ENCODE measurements at places on chromosomes 3 and 15. TPM values are rescaled to one million over a fixed set of nuclear protein-coding genes. Genes with fewer than 3 reads are reported as not detected.
A peak's percentile ranks its signal among the peaks of the same experiment; 100 is the strongest.

DNA sequence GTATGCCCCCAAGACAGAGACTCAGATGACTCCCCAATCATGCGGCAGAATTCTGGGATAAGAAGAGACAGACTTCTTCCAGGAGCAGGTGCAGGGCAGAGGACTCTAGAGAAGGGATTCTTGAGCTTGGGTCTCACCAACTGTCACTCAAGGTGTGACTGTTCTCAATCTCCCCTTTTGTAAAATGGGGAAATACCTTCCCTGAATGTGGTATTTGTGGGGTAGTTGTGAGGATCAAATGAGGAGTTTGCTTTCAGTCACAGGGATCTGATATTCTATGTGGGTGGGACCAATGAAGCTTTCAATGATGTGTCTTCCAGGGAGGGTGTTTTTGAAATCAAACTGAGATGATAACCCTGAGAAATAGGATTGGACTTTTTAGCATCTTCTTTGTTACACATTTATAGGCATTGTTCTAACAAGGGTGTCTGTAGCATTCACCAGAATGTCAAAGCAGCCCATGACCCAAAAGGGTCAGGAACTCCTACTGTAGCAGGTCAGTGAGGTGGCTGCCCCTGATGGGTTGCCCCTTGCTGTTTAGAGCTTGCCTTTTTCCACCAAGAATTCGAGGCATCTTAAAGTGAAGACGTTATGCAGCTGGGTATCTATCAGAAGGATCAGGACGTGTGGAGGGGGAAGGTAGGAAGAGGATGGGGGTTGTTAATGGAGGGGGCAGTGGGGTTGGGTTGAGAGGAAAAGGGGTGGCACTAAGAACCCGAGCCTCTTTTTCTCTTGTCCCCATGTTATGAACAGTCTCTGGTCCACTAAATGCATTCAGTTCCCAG, 28.8 kb downstream of the UMPS start:
- no peak for DNase-seq

DNA sequence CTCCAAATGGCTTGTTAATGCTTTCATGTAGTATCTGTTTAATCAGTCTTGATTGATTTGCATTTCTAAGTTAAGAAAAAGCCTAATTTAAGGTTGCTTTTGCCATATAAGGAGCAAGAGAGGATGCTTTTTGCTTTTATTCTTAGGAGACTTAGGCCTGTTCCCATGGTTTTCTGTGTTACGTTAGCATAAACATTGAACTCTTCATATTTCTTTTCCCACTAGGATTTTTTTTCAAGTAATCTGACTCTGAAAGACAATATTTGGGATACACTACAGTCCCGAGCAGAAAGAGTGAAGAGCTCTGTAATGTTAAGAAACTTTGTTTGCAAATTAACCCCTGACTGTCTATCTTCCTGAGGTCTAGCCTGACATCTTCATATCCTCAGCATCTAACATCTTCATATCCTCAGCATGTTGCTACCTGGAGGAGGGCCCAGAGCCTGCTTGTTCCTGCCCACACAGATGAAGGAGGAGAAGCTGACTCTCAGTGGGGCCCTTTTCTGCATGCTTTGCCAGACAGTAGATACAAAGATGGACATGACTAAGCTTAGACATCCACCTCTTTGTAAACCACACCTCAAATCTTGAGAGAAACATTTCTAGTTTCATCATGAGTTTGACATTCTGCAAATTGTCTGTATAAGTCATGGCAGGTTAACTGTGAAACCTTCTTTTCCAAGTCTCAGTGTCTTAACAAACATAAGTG, 86.2 kb upstream of the COL6A5 start:
- no peak for DNase-seq

GRCh38 chr3:126111566-126112475, 27.9 kb upstream of the SLC41A3 start:
- no peak for DNase-seq

DNA sequence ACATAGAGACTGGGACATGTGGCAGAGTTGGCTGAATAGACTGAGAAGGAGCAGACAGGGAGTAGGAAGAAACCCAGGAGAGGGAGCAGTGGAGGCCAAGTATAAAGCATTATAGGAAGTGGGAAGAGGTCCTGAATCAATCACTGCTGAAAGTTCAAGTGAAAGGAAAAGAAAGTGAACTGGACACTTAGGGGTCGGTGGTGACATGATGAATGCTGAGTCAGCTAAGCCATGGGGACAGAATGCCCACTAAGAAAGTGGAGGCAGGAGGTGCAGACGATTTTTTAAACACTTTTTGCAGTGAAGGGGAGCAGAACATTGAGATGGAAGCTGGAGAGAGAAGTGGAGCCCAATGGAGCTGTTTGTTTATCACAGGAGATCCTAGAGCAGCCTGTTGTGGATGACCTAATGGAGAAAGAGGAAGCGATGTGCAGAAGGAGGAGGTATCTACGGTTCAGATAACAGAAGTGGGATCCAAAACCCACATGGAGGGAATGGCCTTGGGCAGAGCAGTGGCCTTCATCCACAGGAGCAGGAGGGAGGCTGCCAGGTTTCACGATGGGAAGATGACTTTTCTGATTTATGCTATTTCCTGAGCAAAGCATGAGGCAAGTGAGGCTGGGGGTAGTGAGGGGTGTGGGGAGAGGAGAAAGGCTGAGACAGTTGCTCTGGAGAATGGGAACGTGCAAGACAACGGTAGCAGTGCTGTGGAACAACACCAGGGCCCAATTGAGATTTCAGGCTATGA, 208.2 kb downstream of the RPLP1 start:
- DNase-seq, result no peak

DNA sequence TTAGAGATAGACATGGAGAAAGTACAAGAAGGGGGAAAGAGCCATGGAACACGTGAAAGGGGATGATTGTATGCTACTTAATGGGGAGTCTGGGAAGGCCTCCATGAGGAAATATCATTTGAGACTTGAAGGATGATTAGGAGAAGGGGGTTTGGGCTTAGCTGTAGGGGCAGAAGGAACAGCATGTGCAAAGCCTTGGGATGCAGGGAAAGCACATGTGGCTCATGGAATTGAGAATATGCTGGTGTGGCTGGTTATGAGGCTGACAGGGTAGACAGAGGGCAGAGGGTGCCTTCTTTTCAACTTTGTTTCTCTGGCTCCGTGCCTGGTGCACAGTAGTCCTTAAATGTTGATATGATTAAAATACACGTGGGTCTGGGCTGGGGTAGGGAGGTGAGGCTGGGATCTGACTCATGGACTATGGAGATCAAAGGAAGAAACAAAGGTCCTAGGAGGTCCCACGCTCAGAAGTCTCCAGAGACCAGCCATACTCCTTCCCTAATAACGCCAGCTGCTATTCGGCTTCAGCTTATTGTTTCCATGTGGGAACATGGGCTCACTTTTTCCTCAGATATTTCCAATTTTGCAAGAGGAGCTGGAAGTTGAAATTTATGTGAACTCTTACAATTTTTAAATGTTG, 1.1 kb downstream of the GTF2E1 start:
- DNase-seq, result peak; percentile 13

DNA sequence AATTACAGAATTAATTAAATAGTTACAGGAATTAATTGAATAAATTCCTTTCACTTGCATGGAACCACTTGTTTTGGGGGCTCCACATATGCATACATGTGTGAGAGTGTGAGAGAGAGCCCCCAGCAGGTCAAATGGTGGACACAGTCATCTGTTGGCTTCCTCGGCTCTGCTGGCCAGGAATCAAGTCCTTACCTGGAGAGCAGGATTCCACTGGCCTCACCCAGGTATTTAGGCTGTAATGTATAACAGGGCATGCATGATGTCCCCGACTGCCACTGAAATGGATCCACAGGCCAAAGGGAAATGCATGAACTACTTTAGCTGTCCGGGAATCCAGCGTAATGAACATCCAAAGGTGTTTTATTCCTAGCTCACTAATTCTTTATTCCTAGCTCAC, 139.7 kb upstream of the SMAD3 start:
- DNase-seq, result no peak

DNA sequence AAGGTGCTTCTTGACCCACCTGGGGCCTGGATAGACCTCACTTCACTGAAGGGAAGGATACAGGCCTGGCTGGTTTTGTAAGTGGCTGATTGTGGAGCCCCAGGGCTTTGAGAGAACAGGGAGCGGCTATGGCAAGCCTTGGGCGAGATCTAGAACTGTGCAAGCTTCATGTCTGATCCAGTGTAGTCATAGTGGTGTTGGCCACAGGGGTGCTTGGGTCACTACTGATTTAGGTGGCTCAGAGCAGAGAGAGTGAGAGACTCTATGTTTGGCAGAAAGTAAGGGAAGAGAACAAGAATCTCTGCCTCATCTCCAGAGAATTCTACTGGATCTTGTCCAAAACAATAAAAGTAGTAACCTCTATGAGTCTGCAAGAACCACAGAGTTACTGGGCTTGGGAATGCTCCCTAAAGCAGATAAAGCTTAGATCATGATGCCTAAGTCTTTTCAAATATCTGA, 394.2 kb upstream of the EPHA3 start:
- peak; percentile 25 for DNase-seq

DNA sequence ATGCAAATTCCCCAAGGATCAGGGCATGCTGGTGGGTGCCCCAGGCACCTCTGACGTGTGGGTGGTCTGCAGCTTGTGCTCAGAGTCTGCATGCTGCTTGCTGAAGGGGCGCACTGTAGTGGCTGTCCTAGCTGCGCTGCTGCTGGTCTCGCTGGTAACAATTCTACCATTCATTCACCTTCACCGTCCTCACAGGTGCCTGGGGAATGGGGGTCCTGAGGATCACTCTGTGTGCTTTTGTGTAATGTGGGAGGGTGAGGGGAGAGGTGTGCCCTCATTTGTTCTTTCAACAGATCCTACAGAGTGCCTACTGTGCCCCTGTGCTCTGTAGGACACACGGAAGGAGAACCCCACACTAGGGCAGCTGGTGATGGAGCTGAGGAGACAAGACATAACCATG, 2.1 kb upstream of the ITGA11 start:
- DNase-seq, result no peak

DNA sequence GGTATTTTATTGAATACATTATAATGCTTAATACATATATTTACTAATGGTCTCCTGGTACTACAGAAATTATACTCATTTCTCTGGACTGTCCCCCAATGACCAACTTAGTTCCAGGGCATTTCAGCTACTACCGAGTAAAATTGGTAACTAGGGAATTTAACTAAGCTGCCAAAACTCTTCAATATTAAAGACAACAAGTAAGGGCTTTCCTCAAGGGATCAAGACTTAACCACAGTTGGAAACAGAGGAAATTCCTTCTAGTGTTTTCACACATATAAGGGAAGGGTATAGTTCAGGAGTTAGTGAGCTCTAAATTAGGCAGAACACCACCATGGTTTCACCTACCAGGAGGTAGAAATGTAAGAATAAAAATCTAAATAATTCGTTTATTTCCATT, 357.4 kb downstream of the TBL1XR1 start:
- DNase-seq, result no peak

- DNase-seq, result peak; percentile 60
Measured at GRCh38 chr15:77416148-77416455, 3.8 kb downstream of the PEAK1 start.

CKMT1A gene
- total RNA-seq, result not detected

FOXL2NB gene
- total RNA-seq, result not detected

SLC24A5 gene
- not detected for total RNA-seq

FGF7 gene
- 34.8 TPM for total RNA-seq

Data from IMR-90 (cell line).